ENCODE measurements at places on chromosomes 11 and 22.

DNA sequence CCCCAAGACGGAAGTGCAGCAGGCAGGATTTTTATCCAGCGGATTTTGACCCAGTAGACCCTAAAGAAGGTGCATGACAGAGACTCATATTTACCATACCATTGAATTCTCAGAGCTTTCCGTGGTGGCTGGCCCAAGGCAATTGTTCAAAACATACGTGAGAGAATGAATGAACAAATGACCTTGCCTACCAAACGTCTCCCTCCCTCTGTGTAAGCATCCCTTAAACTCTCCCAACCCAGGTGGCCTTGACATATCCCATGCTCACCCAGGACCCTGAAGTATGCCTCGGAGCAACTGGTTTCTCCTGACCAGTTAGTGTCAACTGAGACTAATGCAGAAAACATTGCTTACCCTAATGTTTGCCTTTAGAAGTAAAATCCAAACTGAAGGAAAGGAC lies 154.9 kb downstream of the TEAD1 start:
- no peak for DNase-seq

DNA sequence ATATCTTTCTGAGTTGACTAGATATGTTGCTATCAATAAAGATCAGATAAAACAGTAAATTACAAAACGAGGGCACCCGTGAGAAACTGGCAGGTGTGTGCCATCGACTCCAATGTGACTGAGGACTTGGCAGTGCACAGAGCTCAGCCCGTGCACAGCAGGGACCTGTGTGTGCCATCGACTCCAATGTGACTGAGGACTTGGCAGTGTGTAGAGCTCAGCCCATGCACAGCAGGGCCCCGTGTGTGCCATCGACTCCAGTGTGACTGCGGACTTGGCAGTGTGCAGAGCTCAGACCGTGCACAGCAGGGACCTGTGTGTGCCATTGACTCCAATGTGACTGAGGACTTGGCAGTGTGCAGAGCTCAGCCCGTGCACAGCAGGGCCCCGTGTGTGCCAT lies 347.2 kb upstream of the B3GAT1 start:
- DNase-seq: no peak

GRCh38 chr11:66638177-66639065 lies at the start of gene RBM4:
Gene RBM4 (plus strand): TSS chr11:66638703. CDS start chr11:66639712, 1,009 bp downstream.
- DNase-seq: peak; percentile 99

DNA sequence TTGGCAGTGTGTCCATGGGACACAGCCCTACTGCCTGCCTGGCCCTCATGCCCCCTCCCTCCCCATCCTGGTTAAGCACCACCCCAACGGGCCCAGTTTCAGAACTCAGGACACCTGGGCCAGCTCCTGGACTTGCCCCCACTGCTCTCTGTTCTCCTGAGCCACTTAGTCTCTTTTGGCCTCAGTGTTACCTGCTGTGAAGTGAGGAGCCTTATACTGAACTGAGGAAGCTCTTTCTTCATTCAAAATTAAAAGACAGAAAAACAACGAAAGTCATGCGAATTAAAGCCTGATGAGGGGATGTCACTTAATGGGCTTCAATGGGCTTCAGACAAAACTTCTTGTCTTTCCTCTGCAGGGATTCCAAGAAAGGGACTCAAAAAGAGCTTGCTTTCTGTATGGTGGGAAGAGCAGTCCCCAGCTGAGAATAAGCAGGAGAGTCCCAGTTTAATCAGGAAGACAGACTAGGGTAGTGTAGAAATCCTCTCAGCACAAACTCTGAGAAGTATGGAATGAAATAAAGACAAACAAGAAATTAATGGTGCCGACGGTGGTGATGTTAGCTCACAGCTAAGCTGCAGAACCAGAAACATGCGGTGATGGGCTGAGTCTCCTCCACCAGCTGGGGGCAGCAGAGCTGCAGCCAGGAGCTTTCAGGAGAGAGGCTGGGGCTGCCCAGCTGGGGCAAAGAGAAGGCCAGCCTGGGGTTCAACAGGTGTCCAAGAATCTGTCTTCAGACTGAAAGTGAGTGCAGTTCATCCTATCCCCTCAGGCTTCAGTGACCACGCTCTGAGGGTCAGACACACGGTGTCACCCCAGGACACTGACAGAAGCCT lies 101.0 kb downstream of the GGTLC2 start:
- DNase-seq: no peak

DNA sequence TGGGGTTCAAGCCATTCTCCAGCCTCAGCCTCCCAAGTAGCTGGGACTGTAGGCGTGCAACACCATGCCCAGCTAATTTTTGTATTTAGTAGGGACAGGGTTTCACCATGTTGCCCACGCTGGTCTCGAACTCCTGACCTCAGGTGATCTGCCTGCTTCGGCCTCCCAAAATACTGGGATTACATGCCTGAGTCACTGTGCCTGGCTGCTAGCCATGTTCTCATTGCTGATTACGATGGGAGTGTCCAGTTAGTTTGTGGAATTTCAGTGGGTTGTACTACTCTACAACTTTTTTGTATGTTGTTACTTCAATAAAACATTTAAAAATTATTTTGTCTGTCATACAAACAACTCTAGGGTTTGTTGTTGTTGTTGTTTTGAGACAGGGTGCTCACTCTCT lies 4.8 kb upstream of the VPS11 start:
- no peak for DNase-seq

- no peak for DNase-seq
Measured at GRCh38 chr22:44928711-44929358, 81.0 kb downstream of the PHF21B start.

GRCh38 chr11:8873741-8874405 lies 37.1 kb upstream of the AKIP1 start:
- DNase-seq: no peak

- DNase-seq: no peak
Measured at GRCh38 chr22:37470087-37470445, 16.1 kb downstream of the MFNG start.

DNA sequence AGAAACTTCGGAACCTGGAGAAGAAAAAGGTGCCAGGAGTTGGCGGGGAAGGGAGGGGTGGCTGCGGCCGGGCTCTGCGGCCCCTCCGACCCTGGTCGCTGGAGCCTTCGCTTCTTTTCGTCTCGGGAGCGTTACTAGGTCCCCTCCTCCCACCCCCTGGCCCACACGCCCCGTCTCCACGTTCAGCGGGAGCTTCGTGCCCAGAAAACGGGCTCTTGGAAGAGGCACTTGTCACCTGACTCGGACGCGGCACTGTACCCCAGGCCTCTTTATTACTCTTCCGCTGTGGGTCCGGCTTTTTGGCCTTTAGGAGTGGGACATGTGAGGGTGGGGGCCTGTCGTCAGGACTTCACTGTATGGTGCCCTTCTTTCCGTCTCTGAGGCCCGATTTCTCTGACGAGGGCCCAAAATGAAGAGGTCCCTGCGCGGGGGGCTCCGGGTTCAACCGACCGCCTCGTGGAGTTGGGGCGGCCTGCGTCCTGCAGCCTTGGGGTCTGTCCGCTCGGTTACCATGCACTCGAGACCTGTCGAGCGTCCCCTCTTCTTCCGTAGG lies 1.2 kb downstream of the CAPRIN1 start:
- DNase-seq: no peak

DNA sequence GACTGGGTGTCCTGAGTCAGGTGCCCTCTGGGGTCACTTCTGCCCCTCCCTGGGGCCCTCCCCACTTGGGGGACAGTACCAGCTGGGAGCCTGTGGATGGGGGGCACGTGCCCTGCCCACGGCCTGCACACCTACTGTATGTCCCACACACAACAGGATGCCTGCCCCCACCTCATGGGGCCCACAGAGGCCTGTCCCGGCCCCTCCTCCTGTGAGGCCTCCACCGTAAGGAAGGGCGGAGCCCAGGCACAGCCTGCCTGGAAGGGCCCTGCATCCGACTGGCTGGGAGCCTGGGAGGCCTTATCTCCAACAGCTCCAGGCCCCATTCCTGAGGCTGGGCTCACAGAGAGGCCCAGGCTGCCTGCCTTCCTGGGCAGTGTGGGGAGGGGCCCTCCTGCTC lies 47.8 kb downstream of the BRSK2 start:
- no peak for DNase-seq

- DNase-seq: no peak
Measured at GRCh38 chr22:27493796-27494195, 307.8 kb downstream of the MN1 start.

DNA sequence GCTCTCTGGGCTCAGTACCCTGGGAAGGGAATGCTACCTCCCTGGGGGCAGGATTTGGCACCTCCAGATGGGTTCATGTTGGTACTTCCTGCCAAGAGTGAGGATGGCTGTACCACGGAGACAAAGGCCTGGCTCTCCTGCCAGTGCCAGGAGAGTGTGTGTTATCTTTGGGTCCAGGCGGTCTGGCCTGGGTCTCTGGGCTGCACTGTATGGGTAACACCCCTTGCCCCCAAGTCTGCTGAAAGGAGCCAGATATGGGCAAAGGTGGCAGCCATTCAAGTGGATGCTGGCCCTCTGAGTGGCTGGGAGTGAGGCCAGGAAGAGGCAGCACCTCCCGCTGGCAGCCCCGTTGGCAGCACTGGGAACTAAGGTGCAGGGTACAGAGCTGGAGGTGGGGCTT lies 91.5 kb downstream of the NECTIN1 start:
- DNase-seq: no peak

- DNase-seq: no peak
Measured at GRCh38 chr11:127218275-127218608, 217.7 kb upstream of the KIRREL3 start.

- no peak for DNase-seq
Measured at GRCh38 chr11:130911306-130911705, 5.0 kb downstream of the SNX19 start.

DNA sequence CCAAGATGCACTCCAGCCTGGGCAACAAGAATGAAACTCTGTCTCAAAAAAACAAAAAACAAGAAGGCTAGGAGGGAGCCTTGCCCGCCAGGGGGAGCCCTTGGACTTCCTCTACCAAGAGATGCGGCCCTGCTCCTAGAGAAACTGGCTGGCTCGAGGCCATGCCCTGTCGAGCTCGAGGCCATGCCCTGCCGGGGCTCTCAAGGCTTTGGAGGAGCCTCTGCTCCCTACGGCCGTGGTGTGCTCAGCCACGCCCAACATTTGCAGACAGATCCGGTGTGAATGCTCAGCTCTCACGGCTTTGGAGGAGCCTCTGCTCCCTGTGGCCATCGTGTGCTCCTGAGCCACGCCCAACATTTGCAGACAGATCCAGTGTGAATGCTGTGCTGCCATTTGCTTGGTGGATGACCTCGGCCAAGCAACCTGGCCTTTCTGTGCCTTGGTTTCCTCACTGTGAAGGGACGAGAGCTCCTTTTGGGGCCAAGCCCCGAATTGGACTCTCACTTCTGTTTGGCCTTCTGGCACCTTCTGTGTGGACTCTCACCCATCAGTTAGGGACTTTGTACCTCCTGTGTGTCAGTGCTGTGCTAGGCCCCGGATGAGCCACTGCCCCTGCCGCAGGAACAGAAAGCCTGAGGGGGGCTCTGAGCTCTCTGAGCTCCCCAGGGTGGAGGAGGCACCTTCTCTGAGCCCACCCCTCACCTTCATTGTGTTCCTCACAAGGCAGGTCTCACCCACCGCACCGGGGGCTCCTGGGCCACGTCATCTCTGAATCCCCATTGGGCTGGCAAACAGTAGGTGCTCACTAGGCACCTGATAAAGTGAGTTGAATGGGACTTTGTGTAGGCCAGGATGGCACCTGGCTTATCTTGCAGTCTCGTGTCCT lies 14.1 kb downstream of the C11orf24 start:
- peak; percentile 35 for DNase-seq

DNA sequence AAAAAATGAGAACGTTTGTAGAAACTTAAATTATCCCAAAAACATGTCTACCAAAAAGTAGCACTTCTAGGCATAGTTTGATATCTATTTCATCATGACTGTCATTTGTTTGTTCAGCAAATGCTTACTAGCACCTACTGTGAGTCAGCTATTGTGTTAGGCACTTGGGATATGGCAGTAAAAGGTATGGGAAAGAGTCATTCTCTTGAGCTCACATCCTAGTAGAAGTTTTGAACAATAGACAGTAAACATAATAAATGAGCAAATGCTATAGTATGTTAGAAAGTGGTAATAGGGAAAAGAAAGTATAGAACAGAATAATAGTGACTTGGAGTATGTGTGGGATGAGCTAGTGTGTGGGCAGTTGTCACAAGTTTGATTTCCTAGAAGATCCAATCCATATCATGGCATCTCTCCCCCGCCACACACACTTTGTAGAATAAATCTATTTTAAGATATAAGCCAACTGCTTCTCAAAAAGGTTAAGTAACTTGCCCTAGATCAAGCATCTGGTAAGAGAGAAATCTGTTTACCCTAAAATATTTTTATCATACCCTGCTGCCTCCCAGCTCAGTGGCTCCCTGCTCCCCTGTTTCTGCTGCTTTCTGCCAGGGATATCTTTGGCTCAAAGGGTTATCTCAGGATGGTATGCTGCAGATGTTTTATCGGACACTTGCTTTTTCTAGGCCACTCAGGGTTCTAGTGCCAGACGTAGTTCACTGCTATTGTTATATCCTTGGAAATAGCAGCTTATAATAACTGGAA lies 129.7 kb downstream of the NCAM1 start:
- no peak for DNase-seq

DNA sequence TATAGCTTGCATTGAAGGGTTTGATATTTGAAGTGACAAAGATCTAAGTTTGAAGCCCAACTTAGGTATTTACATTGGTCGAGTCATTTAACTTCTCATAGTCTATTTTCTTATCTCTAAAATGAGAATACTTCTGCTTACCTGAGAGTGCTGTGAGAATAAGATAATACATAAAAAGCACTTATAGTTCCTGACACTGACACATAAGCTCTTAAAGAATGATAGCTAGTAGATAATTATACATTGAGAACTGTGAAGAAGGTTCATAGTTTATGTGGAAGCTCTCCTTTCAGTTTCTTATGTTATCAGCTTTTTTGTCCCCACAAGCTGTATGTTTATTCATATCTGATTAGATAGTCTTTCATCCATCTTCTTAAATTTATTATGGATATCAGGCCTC lies 4.8 kb downstream of the PPME1 start:
- no peak for DNase-seq

GRCh38 chr11:27234043-27234668 lies 128.9 kb downstream of the CCDC34 start:
- DNase-seq: no peak

DNA sequence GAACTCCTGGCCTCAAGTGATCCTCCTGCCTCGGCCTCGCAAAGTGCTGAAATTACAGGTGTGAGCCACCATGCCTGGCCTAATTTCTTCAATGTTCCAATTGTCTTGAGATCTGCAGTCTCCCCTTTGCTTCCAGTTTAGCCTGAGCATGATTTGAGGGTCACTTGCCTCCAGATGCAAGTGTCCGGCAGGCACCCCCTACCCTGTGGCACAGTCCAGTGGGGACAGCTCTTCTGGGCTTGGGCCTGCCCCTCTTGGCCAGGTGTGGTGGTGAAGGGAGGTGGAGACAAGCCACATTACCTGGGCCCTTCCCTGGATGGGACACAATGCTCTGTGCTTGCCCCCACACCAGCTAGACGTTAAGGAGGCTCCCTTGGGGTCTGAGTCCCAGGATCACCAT lies 21.3 kb upstream of the CACNG2 start:
- DNase-seq: no peak

GRCh38 chr22:26632422-26633155 lies 10.8 kb downstream of the CRYBA4 start:
- no peak for DNase-seq

GRCh38 chr11:1758611-1759150 lies 5.0 kb downstream of the CTSD start:
- no peak for DNase-seq

GRCh38 chr11:73393479-73394415 lies 17.5 kb downstream of the RELT start:
- DNase-seq: no peak

GRCh38 chr22:22755778-22756100 lies 111.3 kb downstream of the GGTLC2 start:
- DNase-seq: no peak

- DNase-seq: no peak
Measured at GRCh38 chr11:124941703-124942102, 5.9 kb upstream of the HEPACAM start.

- no peak for DNase-seq
Measured at GRCh38 chr11:64637334-64638017, 46.5 kb downstream of the SLC22A12 start.

All from NCI-H2081 treated with DMSO at 0.1 percent for 48 hours (cell line).